Hepatic stellate cell (primary cell): ENCODE measurements at places on chromosomes 2 and 18.
A peak's percentile ranks its signal among the peaks of the same experiment; 100 is the strongest.

DNA sequence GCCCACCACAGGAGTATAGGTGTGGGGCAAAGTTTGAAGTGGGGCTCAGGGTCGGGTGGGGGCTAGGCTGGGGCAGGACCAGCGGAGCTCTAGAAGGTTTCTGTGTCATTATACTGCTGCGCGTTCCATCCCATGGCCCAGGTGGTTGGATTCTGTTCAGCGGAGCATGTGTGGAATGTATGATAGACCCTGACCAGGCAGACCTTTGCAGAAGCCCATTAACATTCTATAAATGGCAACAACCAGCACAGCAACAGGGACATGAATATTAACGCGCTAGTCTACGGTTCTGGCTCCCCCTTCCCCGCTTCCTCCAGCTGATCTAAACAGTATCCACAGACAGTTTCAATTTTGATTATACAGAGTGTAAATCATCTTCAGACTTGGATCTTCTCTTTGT, 4.1 kb upstream of the PRKCE start:
- DNase-seq, result no peak

DNA sequence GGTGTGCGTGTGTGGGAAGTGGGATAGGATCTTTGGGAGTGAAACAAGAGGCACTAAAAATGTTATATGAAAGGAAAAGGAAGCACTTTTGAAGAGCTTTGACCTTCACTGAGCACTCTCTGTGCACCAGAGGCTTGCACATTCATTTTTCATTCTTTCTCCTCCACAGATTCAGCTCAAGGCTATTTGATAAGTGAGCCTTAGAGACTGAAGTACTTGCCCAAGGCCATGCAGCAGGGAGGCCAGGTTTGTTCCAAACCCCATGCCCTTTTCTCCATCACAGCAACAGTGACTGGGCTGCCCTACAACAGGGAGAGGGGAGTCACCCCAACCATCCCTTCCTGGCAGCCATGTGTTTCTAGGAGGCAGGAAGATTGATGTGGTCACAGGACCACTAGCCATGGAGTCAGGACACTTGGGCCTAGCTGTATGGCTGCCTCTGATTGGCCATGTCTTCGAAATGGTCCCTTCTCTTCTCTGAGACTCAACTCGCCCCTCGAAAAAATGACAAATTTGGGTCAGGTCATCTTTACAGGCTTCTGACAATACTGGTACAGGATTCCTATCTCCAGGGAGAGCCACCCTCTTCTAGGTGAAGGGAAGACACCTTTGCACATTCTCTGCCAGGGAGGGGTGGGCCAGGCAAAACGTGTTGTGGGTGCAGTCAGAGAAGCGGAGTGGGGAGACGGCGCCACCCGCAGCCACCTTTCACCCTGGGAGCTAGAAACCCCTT, 123.5 kb upstream of the MYCN start:
- DNase-seq, result no peak

DNA sequence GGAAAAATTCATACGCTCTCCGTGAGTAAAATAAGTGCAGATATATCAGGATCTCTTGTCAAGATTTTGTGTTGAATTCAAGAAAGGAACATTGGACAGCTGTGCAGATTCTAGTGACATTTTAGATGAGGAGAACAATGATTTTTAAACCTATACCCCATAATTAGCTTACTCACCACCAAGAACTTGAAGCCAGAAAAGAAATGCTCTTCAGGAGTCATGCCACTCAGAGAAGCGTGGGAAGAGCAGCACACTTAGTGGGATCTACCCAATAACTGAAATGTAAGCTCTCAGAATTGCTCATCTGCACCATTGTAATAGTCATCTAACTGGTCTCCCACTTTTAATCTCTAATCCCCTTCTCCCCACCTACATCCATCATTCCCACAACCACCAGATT, 9.2 kb upstream of the ERMN start:
- DNase-seq, result no peak

DNA sequence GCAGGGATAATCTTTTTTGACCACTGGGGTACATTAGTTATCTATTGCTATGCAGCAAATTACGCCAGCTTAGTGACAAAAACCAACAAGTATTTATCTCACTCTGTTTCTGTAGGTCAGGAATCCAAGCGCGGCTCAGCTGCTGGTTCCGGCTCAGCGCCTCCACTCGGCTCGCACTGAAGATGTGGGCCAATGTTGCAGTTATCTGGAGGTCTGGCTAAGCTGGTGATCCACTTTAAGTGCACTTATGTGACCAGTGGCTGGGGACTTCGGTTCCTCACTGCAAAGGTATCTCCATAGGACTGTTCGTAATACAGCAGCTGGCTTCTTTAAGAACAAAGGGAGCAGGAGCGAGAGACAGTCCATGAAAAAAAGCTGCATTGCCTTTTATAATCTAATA, 591.9 kb downstream of the TMEM182 start:
- DNase-seq, result no peak

GRCh38 chr2:234869164-234869563, 82.7 kb upstream of the SH3BP4 start:
- DNase-seq, result no peak

GRCh38 chr2:235537587-235537986, 43.7 kb downstream of the AGAP1 start:
- no peak for DNase-seq

- no peak for DNase-seq
These were observed 23.2 kb upstream of the ACVR1 start for GRCh38 chr2:157899125-157899839.

DNA sequence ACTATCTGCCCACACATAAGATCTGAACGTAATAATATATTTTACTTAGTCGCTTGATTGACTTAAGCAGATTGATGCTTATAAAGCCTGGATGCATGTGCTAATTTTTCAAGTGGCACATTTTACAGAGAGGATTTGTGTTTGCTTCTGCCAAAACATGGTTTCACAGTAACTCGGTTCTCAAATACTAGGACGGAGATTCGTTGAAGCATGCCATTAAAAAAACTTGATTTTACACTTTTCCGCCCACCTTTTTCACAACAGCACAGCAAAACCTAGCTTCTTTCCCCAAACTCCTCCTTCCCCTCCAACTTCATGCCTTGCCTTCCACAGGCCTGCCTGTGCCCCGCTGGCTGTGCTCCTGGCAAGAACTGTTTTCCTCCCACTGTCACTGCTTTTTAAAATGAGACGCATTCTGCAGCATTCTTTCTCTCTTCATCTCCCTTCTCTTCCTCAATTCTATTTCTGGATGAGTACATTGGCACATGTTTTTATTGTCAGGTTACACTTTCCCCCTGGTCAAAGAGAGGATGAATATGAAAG, 55.1 kb upstream of the LMAN1 start:
- DNase-seq, result no peak

DNA sequence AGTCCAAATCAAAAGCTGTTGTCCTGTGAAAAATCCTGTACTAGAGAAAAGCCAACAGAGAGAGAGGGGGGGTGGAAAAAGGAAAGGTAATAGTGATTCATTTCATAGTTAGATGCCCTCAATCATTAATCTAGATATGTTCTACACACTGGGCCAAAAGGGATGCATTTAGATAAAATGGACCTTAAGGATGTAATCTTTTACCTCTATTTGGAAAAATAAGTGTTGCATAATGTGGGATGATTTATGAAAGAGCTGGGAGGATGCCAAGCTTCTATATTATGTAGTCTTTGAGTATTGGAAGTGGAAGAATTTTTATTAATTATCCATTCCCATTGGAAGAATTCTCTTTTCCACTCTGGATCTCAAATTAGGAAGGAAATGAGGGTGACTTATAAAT, 480.5 kb upstream of the ZEB2 start:
- DNase-seq, result no peak

GRCh38 chr18:51072586-51073313, 42.7 kb downstream of the SMAD4 start:
- DNase-seq, result no peak

- peak; percentile 13 for DNase-seq
These were observed 33.6 kb downstream of the GTF2A1L start for GRCh38 chr2:48651158-48651790.

- no peak for DNase-seq
These were observed 2.6 kb upstream of the KRCC1 start for GRCh38 chr2:88058191-88058590.

DNA sequence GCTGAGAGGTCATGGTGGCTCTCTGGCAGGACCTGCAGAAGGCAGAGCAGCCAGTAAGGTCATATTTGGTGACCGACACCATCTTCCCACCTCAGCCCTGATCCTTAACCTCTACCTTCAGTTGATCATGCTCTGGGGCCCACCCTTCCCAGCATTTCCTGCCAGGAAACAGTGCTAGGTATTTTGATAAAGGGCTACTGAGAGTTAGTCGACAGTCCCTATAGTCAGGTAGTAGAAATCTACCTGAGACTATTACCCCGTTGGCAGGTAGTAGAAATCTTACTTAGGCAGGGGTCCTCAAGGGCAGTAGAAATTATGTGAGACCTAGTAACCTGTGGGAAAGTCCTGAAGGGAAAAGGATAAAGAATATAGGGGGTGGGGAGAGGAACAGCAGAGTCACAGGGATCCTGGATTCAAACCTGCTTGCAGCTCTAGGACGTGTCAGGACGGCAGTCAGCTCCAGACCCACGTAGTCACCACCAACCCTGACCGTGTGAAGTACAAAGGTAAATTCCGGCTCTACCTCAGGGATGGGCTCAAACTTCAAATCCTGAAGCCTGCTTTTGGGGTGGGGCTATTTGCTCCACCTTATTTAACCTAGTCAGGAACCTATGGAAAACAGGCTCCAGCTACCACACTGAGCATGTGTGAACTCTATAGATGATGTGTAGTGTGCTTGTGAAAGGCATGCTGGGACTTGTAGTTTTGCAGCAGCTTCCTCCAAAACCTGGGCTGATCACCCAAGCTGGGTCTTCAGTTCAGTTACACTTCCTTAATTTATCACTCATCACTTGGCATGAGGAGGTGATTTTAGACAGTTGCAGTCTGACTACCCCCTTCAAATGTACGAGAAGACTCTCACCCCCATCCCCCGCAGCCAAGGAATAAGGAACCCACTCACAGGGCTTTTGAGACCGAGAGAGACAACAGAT, at the start of gene DQX1:
Gene DQX1, minus strand, starts transcription at position 515 of the 932 bp plus-strand sequence. Its CDS starts 502 bp downstream, at position 13.
- peak; percentile 28 for DNase-seq

DNA sequence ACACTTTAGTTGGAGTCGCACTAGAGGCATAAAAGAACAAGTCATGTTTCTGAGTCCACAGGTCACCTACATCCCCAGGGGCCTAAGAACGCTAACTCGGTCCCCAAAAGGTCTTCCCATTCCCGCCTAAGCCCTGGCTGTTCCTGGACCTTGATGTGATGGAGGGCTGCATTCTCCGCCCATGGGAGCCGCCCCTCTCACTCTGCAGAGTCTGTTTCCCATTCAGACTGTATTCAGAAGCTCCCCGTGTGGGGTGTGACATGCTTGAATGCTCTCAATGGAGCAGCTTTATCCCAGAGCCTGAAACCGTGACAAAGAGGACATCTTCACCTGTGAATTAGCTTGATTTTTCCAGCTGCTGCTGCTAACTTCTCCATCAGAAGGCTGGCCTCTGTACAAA, 319.0 kb upstream of the KLHL29 start:
- no peak for DNase-seq

GRCh38 chr2:3482363-3482821, 36.9 kb downstream of the ADI1 start:
- no peak for DNase-seq

DNA sequence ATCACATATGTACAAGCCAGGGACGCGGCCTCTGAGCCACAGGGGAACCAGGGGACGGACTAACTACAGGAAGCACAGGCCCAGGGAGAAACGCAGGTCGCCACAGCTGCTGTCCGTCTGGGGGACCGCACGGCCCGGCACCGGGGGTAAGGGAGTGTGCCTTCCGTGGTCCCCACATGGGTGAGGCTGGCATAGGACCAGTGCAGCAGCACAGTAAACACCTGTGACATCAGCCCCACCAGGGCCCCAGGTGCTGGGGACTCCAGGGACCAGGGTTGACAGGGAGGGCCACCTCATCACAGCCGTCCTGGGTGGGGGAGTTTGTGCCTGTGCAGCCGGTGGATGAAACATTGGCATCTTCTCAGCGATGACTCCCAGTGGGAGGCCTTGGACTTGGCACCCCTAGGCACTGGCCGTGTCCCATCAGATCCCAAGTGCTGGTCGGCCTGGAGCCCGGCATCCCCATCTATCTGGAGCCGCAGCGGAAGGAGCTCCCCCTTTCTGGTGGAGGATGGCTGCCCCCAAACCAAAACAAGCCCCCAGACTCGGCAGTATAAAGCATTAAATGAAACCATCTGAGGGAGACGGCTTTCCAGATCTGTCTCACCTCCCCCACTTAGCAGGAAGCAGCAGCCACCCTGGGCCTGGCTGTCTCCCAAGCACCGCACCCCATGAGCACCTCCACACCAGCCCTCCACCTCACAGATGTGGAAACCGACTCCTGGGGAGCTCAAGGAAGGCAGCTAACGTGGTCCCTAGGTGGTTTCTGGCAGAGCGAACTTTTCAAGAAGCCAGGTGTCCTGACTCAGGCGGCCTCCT, 22.5 kb downstream of the AQP12A start:
- no peak for DNase-seq

GRCh38 chr2:127140538-127140937, 33.6 kb upstream of the BIN1 start:
- DNase-seq, result no peak

DNA sequence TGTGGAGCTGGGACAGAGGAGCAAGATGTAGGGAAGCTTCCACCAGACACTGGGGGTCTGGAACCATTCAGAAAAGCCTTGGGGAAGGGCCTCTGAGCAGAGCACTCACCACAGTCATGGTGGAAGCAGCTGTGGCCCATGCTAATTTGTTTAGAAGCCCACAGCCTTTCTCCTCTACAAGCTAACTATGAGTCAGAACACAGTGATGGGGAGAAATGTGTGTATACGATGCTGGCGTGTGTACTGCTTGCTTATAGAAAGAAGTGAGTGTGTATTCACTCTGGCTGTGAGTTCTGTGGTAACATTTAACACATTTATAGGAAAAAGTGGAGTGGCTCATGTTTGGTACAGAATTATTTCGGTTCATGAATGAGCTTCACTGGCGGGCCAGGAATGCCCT, 157.0 kb upstream of the ACAA2 start:
- no peak for DNase-seq

- DNase-seq, result no peak
These were observed 27.3 kb upstream of the TACR1 start for GRCh38 chr2:75226617-75227016.

DNA sequence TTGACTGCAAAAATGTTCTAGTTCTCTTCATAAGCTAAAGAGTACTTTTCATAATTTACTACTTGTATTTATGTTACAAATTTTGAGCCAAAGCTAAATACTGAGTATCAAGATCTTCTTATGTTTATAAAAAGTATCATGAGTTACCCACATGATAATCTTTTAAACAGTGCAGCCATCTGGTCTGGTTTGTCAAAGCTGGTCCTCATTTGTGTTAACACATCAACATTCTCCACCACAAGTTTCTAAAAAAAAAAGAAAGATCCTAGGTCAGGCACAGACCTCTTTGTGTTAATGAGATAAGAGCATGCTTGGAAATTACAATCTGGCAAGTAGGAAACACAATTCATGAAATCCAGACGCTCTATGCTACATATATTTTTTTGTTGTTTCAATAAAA, 75.5 kb upstream of the FRZB start:
- DNase-seq, result no peak

GRCh38 chr2:145315053-145315452, 795.1 kb upstream of the ZEB2 start:
- no peak for DNase-seq

GRCh38 chr2:8540552-8541055, 141.3 kb upstream of the ID2 start:
- DNase-seq, result no peak

GRCh38 chr18:63808125-63808524, 32.9 kb downstream of the SERPINB7 start:
- DNase-seq, result no peak
